ENCODE measurements at places on chromosomes 2 and 18.

GRCh38 chr18:27136208-27136535 is 48.9 kb downstream of the CHST9 start:
- no peak for DNase-seq

- DNase-seq, result no peak
These were observed 36.9 kb downstream of the TBC1D8 start for GRCh38 chr2:101114268-101114783.

DNA sequence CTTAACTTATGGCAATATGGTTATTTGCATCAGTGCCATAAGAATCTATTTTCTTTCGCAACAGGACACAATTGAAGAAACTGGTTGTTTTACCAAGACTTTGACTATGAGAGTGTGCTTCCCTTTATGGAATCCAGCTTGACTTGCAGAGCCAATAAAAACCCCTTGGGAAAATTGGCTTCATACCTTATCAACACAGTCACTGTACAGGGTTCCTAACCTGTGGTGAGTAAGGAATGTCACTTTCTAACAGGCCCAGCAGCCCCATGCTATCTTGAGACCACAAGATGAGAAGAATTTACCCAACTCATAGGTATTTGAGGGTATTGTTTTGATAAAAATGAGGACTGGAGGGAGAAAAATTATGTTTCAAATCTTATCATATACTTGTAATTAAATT is 418.5 kb upstream of the MAP2 start:
- DNase-seq, result no peak

DNA sequence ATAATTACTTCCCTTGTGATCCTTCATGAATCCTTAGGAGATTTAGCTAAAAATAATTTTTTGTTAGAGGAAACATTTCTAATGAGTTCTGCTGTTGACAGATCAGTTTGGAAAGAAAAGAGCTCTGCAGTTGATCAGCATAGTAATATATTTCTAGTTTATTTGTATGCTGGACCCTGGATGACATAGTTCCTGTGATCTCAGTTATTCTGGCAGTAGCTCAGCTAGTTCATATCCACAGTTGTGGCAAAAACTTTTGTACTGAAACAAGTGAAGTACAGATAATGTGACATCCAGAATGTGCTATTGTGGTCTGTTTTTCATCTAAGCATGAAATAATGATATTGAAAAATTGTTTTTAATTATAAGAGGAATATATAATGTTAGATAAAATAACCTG is 33.7 kb downstream of the ABI2 start:
- no peak for DNase-seq

- DNase-seq, result no peak
These were observed 2.3 kb downstream of the WNT10A start for GRCh38 chr2:218882866-218883366.

Data from stimulated activated CD8-positive, alpha-beta memory T cell treated with anti-CD3 and anti-CD28 coated beads, Interleukin-15, amount 100 ng/mL, for 48 hours (primary cell).